ENCODE measurements at places on chromosomes 1 and 21.
A peak's percentile ranks its signal among the peaks of the same experiment; 100 is the strongest.

GRCh38 chr1:228754646-228755268 lies 19.5 kb downstream of the RHOU start:
- DNase-seq = no peak

- DNase-seq = no peak
These were observed 125.0 kb upstream of the TMPRSS2 start for GRCh38 chr21:41632748-41633475.

DNA sequence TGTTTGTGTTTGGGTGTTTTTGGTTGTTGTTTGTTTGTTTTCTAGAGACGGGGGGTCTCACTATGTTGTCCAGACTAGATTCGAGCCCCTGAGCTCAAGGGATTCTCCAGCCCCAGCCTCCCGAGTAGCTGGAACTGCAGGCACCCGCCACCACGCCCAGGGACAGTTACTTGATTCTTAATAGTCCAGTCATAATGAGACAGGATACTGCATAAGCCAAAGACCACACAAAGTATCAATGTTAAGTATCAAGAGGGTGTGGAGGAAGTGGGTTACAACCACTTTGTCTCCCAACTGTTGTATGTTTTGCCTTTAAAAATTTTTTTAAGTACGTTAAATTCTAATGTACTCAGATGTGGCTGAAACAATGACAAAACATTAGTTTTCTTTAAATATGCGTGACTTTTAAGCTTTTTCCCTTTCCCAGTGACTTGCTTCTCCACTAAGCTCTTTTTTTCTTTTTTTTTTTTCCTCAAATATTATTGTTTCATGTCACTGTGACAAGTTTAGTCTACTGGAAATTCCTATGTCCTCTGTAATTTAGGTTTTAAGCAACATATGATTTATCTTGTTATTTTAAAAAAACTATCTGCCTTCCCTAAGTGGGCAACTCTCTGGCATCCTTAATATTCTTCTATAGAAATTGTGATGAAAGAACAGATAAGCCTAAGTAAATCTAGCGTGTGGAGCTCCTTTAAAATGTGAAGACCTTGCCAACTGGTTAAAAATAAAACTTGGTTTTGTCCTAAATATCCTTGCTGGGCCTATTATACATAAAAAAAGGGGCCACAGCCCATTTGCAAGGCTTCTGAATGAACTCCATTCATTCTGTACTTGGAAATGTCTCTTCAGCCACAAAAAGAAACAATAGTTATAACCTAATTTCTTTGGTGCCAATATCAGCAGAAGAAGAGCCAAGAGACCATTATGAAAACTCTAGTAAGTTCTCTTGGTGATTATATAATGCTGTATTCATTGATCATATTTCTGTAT lies 56.2 kb upstream of the DPH5 start:
- no peak for DNase-seq

GRCh38 chr1:59199719-59200376 lies 97.0 kb upstream of the FGGY start:
- no peak for DNase-seq

DNA sequence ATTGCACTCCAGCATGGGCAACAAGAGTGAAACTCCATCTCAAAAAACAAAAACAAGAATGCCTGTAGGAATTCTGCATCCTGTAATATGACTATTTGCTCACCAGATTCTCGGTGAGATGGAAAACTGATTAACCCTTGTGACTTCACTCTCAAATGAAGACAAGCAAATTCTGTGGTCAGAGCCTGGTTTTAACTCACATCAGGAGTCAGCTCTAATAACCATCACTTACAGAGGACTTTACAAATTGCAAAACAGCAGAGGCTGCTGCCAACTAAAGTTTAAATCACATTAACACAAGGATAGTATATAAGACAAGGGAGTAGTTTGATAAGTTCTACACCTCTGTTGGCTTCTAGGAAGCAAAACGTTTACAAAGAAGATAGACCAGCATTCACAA lies 35.7 kb upstream of the FAM163A start:
- no peak for DNase-seq

- DNase-seq = no peak
These were observed 608 bp downstream of the PEF1 start for GRCh38 chr1:31643976-31644559.

- DNase-seq = no peak
These were observed 4.9 kb downstream of the CEP104 start for GRCh38 chr1:3852091-3852490.

DNA sequence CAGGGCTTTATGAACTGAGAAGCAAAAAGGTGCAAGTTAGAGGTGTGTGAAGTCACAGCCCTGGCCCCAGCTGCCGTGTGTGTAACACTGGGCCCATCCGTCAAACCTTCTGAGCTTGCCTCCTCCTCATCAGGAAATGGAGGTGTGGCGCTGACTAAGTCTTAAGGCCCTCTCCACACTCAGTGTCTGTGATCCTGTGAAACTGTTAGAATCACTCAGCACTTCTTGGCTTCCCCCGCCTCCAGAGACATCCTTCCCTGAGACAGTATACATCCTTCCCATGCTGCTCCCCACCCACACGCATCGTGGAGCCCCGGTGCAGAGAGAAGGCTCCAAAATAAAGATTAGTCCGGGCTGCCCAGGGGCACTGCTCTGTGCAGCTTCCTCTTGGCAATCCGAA lies 33.3 kb downstream of the LRP8 start:
- DNase-seq = peak; percentile 5

- DNase-seq = no peak
These were observed 57.4 kb upstream of the ADAMTS5 start for GRCh38 chr21:27024301-27024700.

DNA sequence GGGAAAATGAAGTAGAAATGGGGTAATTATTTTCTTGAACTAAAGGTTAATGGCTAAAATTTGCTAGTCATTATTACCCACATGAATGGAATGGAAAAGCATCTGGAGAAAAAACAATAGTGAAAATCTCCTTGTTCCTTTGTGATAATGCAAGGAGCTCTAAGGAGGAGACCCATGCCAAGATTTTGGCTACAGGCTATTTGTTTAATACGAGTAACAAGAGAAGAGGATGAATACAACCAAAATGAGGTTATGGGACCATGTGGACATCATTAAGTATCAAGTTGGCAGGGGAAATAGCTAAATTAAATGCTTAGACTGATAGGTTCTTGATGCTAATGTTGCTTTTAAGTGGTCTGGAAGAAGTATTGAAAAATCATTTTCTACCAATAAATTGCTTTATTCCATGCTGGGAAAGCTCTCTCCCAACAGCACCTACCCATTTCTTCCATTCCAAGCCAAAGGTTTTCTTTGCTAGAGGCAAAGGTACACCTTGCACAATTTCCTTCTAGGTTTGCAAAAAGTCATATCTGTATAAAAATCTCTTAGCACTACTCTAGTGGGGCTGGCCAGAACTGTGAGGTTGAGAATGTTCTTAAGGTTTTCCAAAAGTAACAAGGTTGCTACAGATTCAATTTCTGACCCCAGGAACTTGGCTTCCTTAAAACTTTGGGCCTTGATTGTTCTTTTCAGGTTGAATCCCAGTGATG lies 100.2 kb downstream of the SMYD2 start:
- DNase-seq = no peak

DNA sequence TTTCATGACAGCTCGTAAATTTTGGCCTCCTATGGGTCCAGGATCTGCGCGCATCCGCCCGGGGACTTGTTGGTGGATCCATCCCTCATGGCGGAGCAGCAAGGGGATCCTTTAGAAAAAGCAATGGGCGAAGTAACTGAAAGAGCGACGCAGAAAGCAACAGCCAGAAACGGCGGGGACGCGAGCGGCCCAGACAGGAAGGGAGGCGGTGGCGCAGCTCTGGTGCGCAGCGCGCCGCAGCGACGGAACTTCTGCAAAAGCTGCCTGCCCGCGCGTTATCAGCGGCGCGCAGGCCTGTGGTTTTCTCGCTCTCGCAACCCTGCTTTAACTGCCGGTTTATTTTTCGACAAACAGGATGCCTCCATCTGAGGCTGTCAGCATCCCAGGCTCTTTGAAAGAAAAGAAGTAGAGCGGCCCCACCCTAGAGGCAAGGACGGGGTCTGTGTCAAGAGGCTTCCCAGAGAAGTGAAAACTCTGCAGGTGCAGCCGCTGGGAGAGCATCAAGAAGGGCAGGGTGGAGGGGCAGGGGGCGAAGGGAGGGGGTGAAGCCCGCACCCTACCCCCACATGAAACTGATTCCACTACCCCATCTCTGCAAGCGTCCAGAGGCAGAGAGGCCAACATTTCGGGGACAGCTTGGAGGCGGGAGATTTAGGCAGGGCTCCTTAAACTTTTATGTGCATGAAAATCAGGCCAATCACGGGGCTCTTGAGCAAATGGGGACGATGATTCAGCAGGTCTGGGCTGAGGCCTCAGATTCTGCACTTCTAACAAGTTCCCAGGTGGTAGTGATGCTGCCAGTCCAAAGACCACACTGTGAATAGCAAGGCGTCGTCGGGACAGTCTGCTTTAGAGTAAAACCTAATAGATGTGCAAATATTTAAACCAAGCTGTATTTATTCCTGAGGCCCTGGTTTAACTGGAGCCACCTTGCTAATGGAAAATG lies 22.2 kb downstream of the RUNX1 start:
- DNase-seq = peak; percentile 47

- no peak for DNase-seq
These were observed 1.6 kb downstream of the HOOK1 start for GRCh38 chr1:59816318-59816878.

DNA sequence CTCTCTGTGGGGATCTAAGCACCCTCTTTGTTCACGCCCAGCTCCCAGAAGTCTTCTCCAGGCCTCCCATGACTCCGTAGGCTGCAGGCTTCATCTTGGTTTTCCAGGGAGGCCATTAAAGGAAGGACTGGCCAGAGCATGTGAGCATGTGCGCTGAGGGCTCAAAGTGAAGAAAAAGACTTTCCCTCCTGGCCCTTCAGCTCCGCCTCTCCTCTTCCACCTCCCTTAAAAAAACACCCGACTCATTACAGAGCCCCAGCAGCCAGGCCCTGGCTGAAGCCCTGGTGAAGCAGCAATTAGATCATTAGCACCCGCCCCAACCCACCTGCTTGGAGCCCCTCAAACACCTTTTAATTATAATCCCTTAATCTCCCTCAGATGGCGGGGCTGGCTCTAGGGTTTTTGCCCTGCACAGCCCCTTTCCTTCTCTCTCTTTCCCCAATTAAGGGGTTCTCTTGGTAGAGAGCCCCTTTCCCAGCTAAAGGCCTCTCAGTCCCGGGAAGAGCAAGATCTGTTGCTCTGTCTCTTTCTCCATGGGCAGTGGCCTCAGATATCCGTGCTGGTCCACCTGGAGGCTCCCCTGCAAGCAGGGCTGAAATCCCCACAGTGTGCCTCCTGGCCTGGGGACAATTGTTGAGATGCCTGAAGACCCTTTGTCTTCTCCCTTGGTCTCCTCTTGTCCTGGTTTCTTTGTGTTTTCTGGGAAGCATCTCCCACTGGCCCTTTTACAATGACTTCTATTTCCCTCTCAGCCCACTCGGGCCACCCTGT lies 30.5 kb downstream of the RHBG start:
- DNase-seq = no peak

DNA sequence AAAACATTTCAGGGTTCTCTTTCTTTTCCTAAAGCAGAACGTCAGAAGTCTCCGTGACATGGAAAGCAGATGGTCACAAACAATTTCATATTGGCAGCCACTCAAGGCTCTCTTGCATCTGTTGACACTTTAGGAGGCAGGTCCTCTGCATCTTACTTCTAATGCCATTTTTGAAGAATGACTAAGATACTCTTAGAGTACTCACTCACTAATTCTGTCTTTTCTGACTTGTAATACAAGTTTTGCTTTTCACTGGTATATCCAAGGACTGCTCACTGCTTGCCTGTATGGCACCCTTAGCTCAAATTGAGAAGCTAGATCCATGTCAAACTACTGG lies 68.3 kb downstream of the PRRX1 start:
- no peak for DNase-seq

- DNase-seq = no peak
These were observed 41.8 kb upstream of the BCL10 start for GRCh38 chr1:85318217-85318616.

GRCh38 chr1:177306981-177307380 lies 136.2 kb downstream of the BRINP2 start:
- no peak for DNase-seq

- DNase-seq = no peak
These were observed 107.4 kb upstream of the CASZ1 start for GRCh38 chr1:10903821-10904220.

DNA sequence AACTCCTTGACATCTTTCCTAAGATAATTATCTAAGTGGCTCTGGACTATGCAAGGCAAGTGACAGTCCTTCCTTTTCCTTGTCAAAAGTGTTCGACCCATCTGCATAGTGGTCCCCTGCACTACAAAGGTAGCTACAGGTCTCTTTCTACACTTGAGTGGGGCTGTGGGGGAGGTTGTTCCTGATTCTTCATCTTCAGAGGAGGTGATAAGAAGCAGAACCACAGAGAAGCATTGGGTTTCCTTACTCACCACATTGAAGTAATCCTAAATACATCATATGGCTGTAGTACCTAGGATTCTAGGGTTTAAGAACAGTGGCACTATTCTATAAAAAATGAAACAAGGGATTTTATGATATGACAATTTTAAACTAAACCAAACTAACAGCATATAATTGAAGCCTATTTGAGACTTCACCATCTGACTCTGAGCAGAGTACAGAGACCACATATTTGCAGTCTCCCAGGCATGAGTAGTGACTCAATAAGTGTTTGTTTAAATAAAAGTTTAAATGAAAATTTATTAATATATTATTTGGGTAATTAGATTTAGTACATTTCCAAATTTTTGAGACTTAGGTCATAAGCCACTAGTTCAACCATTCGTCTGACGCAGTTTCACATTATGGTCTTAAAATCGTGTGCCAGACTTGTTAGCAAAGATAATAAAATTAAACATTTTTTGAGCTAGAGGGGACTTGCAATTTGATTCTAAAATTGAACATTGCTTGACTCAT lies 54.9 kb upstream of the NEK7 start:
- no peak for DNase-seq

DNA sequence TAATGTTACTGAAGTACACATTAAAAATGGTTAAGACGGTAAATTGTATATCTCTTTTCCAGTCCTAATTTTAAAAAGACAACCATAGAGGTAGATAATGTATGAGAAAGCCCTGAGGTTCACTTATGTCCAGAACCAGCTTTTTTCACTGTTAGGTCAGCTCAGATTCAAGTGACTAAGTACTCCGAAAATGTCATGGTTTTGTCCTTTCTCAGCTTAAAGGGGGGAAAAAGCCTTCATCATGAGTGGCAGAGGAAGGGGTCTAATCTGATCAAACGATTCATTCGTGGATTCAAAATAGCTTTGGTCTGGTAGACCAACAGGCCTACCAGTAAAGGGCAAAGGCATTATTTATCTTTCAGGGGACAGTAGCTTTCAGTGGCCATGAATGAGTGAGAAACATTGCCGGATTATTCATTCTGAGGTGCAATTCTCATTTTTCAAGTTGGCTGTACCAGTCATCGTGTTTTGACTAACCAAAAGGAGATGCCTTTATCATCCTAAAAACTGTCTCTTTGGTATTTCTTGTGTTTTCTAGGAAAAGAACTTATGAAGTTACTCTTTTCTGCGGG lies 208.4 kb downstream of the HHIPL2 start:
- no peak for DNase-seq
